ENCODE measurements at places on chromosomes 5 and 9.

GRCh38 chr5:3886524-3887451 lies 291.2 kb downstream of the IRX1 start:
- no peak for DNase-seq

- no peak for DNase-seq
Observed at GRCh38 chr9:73269430-73270101, 117.9 kb downstream of the ANXA1 start.

DNA sequence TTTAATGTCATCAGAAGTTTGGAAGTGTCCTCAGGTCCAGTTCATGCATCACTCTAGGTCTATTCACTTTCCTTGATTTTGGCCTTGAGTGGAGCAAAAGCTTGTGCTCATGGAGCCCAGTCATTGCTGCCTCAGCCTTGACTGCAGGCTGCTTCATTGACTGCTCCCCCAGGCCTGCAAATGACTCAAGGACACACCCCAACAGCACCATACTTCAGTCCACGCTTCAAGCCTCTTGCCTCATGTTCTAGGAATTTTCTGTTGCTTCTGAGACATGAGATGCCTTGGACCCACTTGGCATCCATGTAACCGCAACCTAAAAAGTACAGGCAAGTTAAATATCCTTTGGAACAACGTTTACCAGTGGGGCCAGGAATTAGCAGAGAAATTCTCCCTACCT lies 193.7 kb downstream of the PIK3R1 start:
- DNase-seq, result no peak

GRCh38 chr9:2012347-2012746 lies 2.8 kb upstream of the SMARCA2 start:
- DNase-seq, result no peak

DNA sequence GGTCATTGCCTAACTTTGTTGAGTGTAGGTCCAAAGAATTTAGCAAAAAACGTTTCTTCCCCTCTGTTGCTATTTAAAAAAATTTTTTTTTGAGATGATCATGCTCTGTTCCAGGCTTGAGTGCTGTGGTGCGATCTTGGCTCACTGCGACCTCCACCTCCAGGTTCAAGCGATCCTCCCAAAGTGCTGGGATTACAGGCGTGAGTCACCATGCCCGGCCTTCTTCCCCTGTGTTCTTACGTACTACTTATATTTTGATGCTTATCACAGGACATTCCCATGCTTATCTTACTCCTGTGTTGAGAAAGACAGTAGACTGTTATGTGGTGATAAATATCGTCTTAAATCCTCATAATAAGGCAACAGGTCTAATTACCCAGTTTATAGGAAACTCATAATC lies 2.5 kb downstream of the ACER2 start:
- no peak for DNase-seq

- DNase-seq, result no peak
Observed at GRCh38 chr5:178170455-178170854, 16.7 kb downstream of the GMCL2 start.

DNA sequence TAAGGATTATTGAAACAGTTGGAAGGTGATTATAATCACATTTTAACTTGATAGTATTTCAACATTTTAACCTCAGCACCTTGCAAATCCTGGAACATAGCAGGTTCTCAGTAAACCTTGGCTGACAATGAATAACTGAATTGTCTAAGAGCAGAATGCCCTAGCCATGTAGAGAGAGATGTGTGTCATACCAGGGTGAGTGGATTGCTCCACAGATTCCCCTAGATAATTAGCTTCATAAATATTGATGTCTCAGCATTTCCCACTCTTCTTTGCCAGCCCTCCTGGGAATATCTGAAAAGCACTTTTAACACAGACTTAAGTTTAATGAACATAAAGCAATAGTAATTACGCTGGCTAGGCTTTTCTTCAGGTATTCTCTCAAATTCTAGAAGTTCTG lies 363.5 kb downstream of the MAN2A1 start:
- DNase-seq, result no peak

GRCh38 chr5:56517011-56517416 lies 283.9 kb upstream of the ANKRD55 start:
- DNase-seq, result no peak

- no peak for DNase-seq
Observed at GRCh38 chr5:54360925-54361662, 50.7 kb upstream of the ARL15 start.

DNA sequence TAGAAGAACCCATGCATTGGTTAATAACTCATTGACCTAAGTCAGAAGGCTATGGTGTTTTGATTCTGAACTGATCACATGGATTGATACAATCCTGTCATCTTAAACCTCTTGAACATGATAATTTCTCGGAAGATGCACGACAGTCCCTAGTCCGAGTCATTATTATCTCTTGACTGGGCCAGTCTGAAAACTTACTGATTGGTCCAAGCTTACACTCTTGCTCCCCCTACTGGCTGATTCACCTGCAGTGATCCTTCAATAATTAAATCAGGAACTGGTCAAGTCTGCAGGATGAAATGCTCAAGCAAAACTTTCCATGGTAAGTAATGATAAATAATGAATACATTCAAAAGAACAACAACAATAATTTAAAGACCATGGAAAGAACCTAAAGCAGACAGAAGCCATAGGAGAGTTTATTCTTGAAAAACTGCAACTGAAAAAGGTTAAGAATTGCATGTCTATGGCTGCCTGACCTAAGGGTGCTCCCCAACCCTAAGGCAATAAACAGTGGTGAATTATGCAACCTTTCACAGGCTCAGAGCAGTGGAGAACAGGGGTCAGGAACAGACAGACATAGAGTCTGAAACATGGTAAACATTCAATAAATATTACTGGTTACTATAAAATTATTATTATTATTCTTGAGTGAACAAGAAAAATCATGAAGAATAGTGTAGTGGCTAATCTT lies 79.3 kb downstream of the BRINP1 start:
- DNase-seq, result peak; percentile 43

DNA sequence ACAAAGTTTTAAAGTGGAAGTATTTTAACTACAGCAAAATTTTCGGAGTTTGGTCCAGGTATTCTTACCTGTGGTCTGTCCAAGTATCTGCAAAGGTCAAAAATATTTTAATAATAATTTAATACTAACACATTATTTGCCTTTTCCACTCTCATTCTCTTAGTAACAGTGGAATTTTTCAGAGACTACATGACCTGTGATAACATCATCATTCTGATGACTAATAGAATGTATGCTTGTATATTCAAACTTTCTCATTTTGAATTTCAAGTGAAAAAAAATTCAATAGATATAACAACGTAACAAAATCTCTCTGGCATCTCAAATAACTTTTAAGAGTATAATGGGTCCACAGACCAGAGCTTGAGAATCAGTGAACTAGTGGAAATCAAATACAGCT lies 78.3 kb downstream of the FBXL17 start:
- no peak for DNase-seq

GRCh38 chr9:12464910-12465512 lies 228.2 kb upstream of the TYRP1 start:
- DNase-seq, result peak; percentile 56

DNA sequence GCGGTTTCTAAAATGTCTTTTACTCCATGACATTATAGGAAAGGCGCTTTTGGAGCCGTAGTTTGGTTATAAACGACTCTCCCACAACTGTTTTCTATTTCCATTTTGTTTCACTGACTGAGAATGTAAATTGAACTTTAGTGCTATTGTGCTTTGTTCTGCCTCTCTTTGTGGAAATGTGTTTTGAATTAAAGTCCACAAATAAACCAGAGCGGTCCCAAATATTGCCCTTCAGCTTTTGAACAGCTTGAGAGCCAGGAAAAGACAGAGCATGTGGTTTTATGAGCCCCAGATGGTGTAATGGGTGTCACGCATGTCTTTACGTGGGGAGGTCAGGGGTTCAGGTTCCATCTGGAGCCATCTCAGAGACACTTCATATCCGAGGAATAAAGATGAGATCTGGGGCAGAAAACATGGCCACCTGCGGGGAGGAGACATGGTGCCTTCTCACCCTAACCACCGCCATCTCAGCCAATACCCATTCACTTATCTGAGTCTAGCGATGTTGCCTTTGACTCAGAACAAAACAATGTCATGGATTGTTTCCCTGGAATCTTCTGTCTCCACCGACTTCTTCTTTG lies 42.5 kb upstream of the ROR2 start:
- no peak for DNase-seq

DNA sequence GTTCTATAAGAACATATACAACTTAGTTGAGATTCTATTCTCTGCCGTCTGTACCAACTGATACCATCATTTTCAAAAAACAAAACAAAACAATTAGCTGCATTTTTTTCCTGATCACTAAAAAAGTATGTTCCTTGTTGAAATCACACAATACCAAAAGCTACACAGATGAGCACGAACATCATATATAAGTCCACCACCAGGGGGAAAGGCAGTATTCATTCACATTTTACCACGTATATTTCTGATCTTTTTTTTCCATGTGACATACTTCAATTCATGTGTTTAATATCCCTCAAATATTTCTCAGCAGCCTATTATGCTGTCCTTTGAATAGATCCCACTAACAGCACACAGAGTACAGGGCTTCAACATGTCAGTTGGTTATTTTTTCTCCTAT lies 40.6 kb downstream of the IRX2 start:
- DNase-seq, result no peak

Measured in NCI-H774 (cell line).